Occipital lobe (tissue), 3 donors: ENCODE measurements at places on chromosomes 1 and 21.

DNA sequence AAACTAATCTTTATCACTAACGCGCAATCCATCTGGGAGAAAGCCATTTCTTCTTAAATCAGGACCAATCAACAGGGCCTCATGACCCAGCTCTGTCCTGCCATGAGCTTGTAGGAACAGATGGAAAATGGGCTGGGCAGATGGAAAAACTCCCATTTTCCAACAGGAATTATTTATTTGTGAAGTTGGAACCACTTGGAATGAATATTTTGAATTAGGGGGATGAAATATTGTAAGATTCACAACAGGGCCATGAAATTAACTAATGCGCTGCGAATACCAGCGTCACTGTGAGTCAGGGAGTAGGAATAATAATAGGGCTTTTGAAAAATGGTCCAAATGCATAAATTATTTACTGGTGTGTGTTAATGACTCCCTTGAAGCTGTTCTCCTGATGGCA is 53.1 kb upstream of the CYP2J2 start:
- DNase-seq = no peak

DNA sequence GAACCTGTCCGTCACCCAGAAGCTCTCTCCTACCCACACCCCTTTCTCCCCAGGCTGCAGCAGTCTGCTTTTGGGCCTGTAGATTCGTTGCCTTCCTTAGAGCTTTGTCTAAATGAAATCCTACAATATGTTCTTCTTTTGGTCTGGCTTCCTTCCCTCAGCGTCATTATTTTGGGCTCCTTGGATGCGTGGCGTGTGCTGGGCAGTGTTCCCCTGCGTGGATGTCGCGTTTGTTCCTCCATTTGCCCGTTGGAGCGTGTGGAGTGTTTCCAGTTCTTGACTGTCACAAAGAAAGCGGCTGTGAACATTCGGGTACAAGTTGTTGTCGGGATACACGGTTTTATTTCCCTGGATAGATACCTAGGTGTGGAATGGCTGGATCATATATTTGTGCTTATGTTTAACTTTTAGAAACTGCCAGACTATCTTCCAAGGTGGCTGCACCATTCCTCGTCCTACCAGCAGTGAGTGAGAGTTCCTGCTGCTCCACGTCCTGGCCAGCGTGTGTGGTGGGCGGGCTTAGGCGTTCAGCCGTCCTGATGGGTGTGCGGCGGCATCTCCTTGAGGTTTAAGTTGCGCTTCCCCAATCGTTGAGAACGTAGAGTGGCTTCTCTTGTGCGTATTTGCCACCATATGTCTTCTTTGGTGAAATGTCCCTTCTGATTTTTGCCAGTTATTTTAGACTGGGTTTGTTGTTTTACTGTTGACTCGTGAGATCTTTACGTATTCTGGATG is 31.7 kb downstream of the SKI start:
- DNase-seq = peak; percentile 62

GRCh38 chr1:185463011-185463410 is 146.0 kb upstream of the IVNS1ABP start:
- DNase-seq = no peak

- no peak for DNase-seq
Measured at GRCh38 chr1:28371010-28371377, 1.5 kb downstream of the PHACTR4 start.

GRCh38 chr21:33973268-33973667 is 57.7 kb upstream of the ATP5PO start:
- DNase-seq = no peak

GRCh38 chr1:44033041-44033575 is 1.8 kb upstream of the SLC6A9 start:
- no peak for DNase-seq

DNA sequence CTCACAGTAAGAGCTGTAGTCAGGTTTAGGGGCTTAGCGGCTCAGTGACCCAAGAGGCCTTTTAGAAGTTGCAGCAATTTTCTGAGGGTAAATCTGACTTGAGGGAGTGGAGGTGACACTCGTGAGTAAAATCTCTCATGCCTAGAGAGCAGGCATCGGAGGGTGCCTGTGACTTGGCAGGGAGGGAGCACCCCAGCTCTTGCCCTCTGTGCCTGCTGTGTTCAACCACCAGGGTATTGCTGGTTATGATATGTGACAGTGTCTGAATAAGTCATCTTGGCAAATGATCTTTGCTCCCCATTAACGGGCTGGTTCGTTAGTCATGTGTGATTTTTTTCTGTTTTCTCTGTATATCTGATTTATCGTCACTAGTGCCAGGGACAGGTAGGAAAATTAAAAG is 5.9 kb downstream of the MAN1C1 start:
- no peak for DNase-seq

GRCh38 chr1:30414851-30415165 is 308.6 kb downstream of the MATN1 start:
- no peak for DNase-seq

DNA sequence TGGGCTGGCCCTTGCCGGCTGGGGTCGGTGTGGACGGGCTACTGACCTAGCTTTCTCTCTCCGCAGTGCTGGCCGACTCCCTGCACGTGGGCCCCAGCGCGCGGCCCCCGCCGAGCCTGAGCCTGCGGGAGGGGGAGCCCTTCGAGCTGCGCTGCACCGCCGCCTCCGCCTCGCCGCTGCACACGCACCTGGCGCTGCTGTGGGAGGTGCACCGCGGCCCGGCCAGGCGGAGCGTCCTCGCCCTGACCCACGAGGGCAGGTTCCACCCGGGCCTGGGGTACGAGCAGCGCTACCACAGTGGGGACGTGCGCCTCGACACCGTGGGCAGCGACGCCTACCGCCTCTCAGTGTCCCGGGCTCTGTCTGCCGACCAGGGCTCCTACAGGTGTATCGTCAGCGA is 34.9 kb downstream of the PTGFRN start:
- no peak for DNase-seq

- DNase-seq = no peak
Measured at GRCh38 chr1:172926070-172926469, 124.7 kb downstream of the TNFSF18 start.

DNA sequence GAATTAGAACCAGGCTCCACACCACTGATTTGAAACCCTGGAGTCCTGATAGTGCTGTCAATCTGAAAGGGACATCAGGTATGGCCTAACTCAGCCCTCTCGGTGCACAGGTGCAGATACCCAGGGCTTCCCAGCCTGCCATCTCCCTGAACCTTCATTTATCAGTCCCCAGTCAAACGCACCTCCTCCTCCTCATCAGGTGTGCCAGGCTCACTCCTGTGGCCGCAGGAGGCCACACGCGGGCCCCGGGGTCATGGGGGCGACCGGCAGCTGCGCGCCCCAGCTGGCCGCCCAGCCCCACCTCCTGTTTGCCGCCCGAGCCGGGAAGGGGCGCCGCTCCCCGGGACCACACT is 572 bp downstream of the FUCA1 start:
- no peak for DNase-seq

DNA sequence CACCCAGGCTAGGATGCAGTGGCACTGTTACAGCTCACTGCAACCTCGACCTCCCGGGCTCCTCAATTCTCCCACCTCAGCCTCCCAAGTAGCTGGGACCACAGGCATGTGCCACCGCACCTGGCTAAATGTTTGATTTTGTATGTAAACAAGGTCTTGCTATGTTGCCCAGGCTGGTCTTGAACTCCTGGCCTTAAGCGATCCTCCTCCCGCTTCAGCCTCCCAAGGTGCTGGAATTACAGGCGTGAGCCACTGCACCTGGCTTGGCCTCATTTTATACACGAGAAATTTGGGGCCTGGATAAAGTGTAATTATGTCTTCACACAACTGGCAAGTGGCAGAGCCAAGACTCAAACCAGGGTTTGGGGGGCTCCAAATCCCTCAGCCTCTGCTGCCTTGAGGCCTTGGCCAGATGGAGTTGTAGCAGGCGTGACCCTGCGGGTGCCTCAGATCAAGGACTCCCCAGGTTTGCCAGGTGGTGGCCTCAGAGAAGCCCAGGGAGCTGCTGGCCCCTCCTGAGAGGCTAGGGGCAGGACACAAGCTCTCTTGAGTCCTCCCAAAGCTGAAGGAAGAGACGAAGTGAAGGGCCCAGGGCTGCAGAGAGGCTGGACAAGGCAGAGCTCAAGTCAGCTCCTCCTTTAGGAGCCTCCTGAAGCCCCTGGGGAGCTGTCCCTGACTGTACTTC is 61.7 kb downstream of the MDM4 start:
- no peak for DNase-seq

GRCh38 chr1:87121711-87122163 is 206.9 kb upstream of the LMO4 start:
- DNase-seq = no peak

GRCh38 chr1:87733386-87733785 is 404.7 kb downstream of the LMO4 start:
- no peak for DNase-seq

DNA sequence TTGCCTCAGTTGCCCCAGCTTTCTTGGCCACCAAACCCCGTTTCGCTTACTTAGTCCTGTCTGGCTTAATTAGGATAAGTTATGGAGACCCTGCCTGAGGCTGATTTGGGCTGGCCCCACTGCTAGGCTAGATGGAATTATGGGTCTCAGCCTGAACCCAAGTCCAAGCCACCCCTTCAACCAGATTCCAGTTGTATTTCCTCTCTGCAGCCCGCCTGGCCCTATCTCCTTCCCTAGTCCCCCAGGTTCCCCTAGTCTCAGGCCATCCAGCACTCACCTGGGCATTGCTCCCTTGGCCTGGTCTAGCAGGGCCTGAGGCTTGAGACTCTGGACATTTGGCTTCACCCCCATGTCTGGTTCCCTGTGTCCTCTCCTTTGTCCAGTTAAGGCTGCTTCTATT is 111.7 kb upstream of the IPO9 start:
- DNase-seq = no peak

DNA sequence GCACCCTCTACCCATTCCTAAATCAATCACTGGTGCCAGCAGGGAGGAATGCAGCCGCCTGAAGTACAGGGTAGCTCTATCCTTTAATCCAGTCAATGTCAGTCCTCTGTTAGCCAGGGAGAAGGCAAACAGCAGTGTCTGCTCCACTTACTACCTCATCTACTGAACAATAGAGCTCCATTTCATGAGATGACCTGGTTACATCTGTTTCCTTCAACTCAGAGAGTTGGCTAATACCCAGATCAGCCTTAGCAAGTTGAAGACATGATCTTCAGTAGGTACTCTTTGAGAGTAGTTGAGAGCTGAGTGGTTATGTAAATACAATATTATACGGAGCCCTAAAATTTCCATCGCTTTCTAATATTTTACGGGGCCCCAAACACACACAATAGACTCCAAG is 46.1 kb upstream of the CD34 start:
- no peak for DNase-seq

- DNase-seq = peak; percentile 10
Measured at GRCh38 chr1:44947063-44947773, 39.2 kb downstream of the EIF2B3 start.

DNA sequence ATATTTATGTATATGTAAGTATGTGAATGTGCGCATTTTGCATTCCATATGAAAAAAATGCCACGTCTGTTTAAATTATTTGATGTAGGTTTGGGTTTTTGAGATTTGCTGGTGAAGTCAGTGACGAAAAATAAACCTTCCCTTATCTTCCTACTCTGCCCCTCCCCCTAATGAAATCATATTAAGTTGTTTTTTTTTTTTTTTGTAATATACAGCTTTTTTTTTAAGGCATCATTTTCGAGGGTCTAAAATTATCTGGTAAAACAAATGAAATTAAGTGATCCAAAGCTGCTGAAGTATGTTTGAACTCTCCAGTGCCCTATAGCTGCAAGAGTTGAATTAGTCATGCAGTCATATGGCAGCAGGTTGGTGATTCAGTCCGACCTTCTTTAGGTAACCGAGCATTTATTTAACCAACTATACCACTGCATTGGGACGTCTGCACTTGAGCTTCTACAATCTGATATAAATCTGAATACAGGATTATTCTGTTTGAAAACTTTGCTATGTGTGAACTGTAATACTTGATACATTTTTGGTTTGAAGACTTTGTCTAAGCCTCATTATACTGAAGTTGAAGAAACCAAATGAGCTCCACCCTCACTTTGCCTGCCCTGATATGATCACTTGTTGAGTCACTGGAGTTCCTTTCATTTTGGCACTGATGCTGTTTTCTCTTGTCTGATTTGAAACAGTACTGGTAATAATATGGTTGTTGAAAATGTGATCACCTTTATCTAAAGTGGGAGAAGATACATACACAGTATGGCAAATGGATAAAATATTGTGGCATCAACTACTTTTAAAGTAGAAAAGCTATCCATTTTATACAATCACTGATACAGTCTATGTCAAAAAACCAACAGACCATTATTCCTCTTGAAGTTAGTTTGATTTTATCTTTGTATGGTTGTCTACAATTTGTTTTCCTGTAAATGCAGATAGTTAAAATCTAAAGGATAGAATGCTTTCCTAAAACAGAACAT is 11.7 kb downstream of the PDIK1L start:
- DNase-seq = no peak

GRCh38 chr1:113872219-113872935 is 865 bp upstream of the PTPN22 start:
- no peak for DNase-seq

DNA sequence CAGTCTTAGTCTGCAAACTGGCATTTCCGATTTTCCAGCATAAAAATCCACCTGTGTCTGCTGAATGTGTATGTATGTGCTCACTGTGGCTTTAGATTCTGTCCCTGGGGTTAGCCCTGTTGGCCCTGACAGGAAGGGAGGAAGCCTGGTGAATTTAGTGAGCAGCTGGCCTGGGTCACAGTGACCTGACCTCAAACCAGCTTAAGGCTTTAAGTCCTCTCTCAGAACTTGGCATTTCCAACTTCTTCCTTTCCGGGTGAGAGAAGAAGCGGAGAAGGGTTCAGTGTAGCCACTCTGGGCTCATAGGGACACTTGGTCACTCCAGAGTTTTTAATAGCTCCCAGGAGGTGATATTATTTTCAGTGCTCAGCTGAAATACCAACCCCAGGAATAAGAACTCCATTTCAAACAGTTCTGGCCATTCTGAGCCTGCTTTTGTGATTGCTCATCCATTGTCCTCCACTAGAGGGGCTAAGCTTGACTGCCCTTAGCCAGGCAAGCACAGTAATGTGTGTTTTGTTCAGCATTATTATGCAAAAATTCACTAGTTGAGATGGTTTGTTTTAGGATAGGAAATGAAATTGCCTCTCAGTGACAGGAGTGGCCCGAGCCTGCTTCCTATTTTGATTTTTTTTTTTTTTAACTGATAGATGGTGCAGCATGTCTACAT is 2.5 kb upstream of the OLFML3 start:
- DNase-seq = no peak

GRCh38 chr1:1419363-1419812 is 1.7 kb downstream of the ANKRD65 start:
- DNase-seq = no peak

- no peak for DNase-seq
Measured at GRCh38 chr1:226627924-226628611, 79.5 kb downstream of the STUM start.

DNA sequence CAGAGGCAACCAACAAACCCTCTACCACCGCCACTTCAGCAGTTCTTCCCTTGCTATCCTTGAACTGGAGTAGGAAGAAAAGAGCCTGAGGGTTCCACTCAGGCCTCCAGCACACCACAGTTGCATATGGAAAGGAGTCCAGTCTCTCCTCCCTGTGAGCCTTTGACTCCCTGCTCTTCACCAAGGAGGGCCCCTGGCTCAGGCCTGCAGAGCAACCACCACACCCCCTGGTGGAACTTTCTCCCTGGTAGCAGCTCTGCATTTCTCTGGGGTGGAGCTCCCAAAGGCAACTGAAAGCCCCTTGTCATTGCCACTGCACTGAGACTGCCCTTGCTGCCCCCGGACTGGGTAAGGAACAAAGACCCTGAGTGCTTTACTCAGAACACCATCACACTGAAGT is 1021.5 kb upstream of the ADGRL2 start:
- DNase-seq = no peak

GRCh38 chr1:116940814-116941599 is 31.3 kb downstream of the PTGFRN start:
- DNase-seq = no peak
